ENCODE measurements at places on chromosomes 3 and 15.

- no peak for DNase-seq
These were observed 61.7 kb downstream of the KLF15 start for GRCh38 chr3:126295407-126295939.

GRCh38 chr15:52714968-52715367 is 35.8 kb upstream of the ATOSA start:
- no peak for DNase-seq

GRCh38 chr3:71514621-71515020 is 68.9 kb downstream of the FOXP1 start:
- DNase-seq: no peak

DNA sequence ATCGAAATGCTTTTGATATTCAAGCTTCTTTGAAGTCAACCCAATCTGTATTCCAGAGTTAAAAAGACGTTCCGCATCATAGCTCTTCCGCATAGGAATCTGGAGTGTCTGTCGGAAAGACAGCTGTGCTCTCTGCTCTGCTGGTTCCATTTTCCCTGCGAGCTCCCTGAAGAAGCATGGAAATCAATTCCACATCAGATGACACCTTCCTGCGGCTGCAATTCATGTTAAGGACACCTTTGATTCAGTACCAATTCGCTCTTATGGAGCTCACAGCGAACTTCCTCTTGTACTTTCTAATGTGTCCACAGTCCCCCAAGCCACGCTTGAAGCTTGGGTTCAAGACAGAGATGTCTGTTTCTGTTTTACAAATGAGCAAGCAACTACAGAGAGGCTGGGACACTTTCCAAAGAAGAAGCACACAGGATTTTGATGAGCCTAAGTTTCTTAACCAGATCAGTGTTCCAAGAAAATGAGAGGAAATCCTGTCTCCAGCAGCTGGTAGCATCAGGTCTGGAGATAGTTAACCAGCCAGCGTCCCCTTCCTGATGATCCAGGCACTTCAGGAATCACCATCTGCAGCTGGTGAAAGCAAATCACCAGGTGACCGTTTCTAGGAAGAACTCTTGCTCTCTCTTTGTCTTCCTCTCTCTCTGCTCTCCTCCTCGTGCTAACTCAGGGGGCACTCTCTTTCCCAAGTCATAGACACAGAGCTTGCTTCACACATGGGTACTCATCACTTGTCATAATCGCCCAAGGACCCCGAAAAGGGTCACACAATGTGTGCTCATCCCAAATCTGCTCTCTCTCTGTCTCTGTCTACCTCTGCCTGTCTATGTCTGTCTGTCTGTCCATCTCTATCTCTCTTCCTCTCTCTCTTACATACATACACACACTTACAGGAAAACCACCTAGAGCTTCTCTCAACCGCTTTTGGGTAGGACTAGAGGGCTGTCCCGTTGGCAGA is 281.8 kb downstream of the FAM43A start:
- DNase-seq: no peak

DNA sequence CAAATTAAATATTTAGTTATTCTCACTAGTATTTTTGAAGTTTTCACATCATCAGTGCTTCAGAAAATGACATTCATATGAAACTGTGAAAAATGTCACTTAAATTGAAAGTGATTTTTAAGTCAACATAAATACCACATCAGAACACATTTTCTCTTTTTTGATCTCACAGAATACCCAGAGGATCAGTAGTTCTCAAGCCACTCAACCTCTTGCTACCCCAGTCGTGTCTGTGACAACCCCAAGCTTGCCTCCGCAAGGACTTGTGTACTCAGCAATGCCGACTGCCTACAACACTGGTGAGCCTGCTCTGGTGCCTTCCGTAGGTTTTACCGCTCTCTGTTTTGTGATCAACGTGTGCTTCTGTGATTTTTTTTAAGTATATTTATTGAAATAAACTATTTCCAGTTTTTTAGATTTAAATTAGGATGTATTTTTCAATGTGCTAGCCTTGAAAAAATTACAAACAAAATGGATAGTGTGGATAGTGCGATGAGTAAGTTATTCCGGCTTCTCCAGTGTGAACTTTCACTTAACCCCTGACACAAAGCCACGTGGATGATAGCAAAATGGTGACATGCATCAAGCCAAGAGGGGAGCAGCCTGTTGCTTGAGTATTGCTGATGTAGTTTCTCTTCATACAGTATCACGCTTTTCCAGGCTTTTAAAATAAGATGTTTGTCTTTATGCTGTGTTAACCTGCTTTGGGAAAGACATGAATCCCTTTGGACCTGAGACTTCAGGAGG is 26.5 kb downstream of the LYSMD4 start:
- DNase-seq: no peak

- DNase-seq: no peak
These were observed 245.7 kb upstream of the THRB start for GRCh38 chr3:24740326-24740725.

Data from erythroblast (primary cell).